AG09319 (cell line): ENCODE measurements at places on chromosomes 3 and 15.

GRCh38 chr3:103134023-103134724 lies 699.4 kb downstream of the ZPLD1 start:
- no peak for DNase-seq

DNA sequence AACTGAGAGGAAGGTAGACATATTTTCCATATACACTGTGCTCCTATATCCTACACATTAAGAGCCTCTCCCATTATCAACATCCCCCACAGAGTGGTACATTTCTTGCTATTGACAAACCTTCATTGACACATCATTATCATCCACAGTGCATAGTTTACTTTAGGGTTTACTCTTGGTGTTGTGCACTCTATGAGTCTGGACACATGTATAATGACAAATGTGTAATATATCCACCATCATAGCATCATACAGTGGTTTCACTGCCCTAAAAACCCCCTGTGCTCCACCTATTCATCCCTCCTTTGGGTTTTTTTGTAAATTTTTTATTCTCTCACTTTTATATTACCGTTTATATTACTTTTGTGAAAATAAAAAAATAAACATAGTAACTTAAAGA lies 22.2 kb upstream of the CLDN18 start:
- DNase-seq, result no peak

DNA sequence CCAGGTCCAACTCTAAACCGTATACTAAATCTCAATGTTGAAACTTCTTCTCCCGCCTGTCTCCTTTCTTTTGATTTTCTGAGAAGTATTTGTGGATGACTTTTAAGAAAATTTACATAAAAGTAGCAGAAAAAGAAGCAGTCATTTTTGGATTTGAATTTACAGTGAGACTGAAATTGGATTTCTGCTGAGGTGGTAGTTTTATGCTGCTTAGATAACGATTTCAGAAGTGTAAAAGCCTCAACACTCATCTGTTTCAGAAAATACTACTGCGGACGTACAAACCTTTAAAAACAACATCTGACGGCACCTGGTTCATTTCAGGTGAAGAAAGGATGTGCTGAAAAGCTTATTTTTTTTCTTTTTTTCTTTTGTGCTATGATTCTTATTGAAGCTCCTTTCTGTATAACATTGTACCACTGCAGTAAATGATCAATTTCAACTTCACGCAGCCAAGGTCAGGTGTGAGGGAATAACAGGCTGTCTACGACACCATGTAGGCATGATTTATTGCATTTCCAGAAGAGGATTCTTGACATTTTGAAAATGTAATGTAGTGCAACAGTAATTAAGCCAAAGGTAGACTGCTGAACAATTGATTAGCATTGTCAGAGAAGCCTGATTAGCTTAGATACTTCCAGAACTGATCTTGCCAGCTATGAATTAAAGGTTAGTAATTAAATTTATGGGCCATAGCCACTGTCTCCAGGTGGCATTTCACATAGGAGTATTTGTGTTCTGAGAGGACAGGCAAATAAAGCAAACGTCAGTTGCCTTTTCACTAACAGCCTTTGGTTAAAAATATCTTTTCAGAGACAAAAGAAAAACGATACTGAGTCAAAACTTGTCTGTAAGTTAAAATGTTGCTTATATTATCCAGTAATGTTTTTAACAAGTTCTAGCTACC lies 134.6 kb upstream of the KBTBD8 start:
- DNase-seq, result no peak

DNA sequence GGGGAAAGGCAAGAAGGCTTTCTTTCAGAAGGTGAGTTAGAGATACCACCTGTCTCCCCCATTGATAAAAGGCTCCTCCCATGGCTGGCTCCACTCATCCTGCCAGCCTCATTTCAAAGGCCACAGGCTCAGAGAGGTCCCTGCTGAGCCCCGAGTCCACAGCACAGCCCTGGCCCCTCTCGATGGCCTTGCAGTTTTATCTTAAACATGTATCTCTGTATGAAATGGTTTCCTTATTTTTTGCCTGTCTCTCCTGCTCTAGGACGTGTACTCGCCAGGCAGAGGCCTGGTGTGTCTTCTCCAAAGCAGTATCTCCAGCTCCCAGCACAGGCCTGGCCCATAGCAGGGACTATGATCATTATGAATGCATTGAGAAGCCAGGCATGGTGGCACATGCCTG lies 160.5 kb upstream of the NSMCE3 start:
- no peak for DNase-seq

DNA sequence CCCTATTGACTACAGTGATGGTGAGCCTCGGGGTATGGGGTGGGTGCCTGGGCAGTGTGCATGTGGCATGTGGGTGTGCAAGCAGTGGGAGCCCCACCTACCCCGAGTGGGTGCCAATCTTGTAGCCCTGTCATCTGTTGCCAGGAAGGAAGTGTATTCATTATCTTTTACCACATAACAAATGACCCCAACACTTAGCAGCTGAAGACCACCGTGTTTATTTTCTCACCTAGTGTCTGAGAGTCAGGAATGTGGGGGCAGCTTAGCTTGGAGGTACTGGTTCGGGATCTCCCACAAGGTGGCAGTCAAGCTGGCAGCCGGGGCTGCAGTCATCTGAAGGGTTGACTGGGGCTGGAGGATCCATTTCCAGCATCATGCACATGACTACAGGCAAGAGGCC lies 21.7 kb downstream of the XYLB start:
- DNase-seq, result no peak

- DNase-seq, result no peak
Observed at GRCh38 chr3:114128826-114129225, 50.0 kb downstream of the DRD3 start.

DNA sequence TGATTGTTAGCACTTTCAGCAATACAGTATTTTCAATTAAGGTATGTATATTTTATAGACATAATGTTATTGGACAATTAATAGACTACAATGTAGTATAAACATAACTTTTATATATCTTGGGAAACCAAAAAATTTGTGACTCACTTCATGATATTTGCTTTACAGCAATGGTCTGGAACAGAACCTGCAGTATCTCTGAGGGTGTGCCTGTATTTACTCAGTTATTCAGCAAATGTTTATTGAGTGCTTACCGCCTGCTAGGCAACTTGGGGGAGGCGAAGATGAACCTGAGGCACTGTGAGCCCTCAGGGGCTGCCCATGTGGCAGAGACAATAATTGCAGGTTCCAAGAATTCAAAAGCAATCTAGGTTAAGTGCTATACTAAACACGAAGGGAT lies 144.8 kb downstream of the GABRB3 start:
- DNase-seq, result no peak

DNA sequence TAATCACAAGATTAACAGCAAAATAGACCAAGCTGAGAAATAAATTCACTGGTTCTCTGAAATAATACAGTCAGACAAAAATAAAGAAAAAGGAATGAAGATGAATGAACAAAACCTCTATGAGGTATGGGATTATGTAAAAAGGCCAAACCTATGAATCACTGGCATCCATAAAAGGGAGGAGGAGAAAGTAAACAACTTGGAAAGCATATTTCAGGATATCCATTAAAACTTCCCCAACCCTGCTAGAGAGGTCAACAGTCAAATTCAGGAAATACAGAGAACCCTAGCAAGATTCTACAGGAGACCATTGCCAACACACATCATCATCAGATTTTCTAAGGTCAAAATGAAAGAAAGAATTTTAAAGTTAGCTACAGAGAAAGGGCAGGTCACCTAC lies 649.7 kb upstream of the CBLB start:
- no peak for DNase-seq

- no peak for DNase-seq
Observed at GRCh38 chr15:101088271-101088670, 163.6 kb downstream of the CHSY1 start.

GRCh38 chr3:127779747-127780146 lies 42.6 kb downstream of the MGLL start:
- no peak for DNase-seq

GRCh38 chr3:66113542-66113941 lies 74.8 kb upstream of the MAGI1 start:
- no peak for DNase-seq

- no peak for DNase-seq
Observed at GRCh38 chr3:125072301-125072700, 16.5 kb upstream of the HEG1 start.

DNA sequence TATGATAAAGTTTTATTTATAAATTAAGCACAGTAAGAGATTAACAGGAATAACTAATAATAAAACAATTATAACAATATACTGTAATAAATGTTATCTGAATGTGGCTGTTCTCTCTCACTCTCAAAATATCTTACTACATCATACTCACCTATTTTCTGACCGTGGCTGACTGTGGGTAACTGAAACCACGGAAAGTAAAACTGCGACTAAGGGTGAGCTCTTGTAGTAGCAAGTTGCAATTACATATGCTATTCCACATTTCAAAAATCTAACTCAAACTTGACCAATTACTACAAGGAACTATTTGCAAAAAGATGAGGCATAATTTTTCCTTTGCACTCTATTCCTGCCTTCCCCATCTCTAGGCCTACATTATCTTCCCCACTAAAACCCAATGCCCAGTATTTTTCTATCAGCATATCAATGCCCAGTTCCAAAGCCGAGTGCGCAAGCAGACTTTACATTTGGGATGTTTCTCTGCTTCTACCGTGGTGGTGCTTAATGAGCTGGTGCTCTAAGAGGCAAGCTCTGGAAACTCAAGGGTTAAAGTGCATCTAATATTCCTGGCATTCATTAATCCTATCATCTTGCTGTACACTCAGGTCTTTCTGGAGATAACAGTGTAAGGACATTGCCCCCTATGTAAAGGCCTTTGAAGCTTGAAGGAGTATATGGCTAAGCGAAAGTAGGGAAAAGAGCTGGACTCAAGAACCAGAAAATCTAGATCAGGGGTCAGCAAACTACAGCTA lies 6.7 kb downstream of the PCYT1A start:
- DNase-seq, result no peak
